Stimulated activated memory B cell treated with anti-CD40 and anti-IgM and Interleukin-4, amounts not matched to agents 10 μg/mL and 1 μg/mL and 100 μg/mL, for 72 hours (primary cell): ENCODE measurements at places on chromosomes 11 and 22.

- no peak for ATAC-seq
Observed at GRCh38 chr11:69954756-69955155, 123.4 kb upstream of the ANO1 start.

GRCh38 chr22:28771195-28771791, 1.2 kb upstream of the CCDC117 start:
- no peak for ATAC-seq

DNA sequence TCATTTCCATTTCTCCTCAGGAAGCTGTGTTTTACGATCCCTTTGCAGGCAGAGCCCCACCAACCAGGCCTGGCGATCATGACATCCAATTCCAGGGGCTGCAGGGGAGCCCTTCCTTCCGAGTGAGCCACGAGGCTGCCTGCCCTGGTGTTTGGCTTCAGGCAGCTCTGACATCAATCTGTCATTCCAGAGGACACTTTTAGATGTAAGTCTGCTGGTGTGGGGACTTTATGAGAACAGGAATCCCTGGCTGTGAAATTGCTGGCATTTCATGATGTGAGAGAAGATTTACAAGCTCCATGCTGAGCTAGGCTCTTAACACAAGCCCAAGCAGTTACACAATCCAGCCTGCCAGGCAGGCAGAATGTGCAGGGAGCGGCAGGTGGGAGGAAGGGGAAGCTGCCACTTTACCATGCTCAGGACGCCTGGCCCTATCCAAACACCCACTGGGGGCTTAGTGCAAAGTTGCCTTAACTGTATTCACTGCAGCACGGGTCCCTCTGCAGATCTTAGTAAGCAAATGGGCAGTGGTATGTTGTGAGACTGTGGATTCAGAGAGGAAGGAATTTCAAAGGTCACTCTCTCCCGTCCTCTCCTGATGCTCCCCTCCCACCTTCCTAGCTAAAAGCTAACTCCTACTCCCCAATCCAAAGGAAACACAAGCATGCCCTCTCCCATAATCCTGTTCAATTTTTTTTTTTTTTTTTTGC, 43.4 kb upstream of the MICAL2 start:
- ATAC-seq: no peak

DNA sequence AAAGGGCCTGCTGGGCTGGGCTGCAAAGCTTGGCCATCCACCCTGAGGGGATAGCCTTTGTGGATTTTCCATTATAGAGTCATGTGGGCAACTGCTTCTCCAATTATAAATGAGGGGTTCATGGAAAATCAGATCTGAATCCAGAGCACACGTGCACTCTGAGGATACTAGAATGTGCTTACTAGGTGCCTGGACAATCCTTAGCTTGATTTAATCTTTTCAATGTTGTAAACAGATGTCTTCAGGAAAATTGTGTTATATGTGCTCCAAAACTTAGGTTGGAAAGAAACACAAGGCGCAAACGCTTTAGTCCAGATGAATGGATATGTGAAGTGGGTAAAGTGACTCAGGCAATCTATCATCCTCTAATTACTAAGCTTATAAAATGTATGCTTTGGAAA, 92.0 kb downstream of the SLC17A6 start:
- no peak for ATAC-seq

DNA sequence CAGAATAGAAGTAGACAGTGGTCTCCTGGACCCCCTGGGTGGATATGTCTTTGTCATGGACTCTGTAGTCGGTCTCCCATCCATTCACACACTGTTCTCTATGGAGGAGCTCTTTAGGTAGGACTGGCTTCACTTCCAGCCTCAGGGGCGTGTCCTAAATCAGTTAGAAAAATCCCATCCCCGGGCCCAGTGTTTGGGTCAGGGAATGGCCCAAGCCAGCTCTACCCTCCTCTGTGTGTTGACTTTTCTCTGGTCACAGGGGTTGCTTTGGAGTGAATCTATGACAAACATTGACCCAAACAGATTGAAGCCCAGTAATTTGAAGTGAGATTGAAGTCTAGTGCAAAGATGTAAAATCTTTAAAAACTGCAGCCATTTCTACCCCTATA, 34.0 kb downstream of the WEE1 start:
- ATAC-seq: no peak

DNA sequence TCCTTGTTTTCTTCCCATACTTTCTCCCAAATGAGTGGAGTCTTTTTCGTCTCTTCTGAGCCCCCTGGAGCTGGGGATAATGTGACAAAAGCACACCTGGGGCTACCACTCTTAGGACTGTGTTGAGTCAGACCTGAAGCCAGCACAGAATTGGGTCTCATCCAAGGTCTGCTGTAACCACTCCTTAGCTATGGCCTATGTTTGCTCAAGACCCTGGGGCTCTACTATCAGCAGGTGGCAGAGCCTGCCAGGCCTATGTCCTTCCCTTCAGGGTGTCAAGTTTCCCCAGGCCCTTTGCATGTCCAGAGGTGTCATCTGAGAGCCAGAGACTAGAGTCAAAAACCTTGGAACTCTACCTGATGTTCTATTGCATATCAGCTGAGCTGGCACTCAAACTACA, 335.7 kb downstream of the DDX10 start:
- ATAC-seq: no peak

GRCh38 chr11:68889948-68890446, 13.6 kb downstream of the MRPL21 start:
- no peak for ATAC-seq

DNA sequence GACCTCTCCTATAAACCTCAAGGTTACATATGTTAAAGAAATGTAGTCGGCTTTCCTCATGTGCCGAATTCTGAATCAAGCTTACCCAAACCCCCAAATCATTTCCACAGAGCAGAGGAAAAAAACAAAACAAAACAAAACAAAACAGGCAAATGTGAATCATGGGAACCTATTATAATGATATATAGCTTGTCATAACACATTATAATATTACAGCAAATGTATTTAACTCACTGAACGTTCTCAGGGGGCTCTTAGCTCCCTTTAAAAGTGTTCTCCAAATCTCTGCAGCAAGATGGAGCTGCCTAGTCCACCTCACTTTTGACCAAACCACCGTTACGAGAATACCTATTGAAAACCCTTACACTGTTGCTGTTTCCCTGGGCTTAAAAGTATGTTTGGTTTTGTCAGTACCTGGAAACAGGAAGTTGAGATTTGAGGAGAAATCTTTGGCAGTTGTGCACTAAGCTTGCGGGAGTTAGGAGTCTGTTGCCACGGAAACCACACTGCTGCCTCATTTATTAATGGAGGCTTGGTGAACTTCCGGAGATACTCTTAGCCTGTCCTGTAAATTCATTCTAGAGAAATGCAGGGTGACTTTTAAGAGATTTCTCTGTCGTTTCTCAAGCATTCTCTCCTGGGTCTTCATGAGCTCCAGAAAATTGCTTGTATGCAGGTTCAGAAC, 167.0 kb upstream of the RASSF10 start:
- ATAC-seq: no peak
